Activated naive CD4-positive, alpha-beta T cell treated with anti-CD3 and anti-CD28 coated beads, Interleukin-2, amount 50 U/mL, for 72 hours (primary cell): ENCODE measurements at places on chromosomes 13 and 19. TPM values are rescaled to one million over a fixed set of nuclear protein-coding genes. Genes with fewer than 3 reads are reported as not detected.

Gene TNFSF13B
- total RNA-seq = 6.6 TPM

GRCh38 chr13:25489238-25489637, 117.5 kb downstream of the ATP8A2 start:
- no peak for DNase-seq

Gene TRIM13
- 12.2 TPM for total RNA-seq

DNA sequence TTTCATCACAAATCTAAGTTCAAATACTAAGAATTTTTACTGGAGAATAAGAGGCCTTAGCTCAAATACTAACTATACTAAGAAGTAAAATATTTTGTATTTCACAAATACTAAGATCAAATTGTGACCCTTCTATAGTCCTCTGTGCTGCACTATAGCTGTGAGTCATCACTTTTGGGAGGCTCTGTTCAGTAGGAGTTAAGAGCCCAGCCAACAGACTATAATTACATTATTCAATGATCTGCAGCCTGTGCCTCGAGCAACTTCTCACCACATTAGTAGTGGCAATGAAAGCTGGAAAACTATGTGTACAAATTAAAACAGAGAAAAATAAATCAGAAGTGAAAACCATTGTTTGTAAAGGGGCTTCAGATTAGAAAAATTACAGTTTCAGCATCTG, 147.3 kb upstream of the GPC6 start:
- DNase-seq = no peak

Gene KRTDAP
- not detected for total RNA-seq

Gene SERP2
- total RNA-seq = 2.2 TPM

Gene TEX101
- total RNA-seq = not detected

DNA sequence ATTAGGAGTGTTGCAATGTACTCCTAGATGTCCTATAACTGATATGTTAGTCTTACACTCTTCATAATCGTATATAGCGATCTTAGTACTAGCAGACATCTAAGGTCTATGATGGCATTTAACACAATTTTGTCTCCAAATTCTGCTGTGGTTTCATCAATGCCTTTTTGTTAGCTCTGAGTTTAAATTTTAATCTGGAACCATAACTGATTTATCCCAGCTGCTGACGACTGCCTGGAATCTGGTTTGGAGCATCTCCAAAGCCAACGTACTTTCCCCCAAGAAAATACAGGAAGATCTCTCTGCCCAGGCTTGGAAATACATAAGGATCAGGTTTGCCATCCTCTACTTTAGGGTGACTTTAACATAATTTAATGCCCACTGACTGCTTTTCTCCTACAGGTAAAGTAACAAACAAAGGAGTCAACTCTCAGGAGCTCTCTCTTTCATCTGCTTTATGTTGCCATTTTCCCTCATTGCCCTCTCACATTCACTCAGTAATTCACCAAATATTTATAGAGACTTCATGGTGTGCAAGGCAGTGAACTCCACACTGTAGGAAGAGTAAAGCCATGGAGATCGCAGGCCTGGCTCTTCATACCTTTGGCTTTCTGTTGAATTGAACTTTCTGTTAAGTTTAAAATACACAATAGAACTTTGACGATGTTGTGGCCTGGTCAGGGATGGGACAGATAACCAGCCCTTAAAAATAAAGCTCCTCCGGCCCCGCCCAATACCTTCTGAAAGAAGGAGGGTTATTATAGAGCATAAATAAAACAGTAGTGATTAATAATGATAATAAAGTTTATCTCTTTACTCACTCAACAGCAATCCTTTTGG, 23.3 kb upstream of the SPART start:
- no peak for DNase-seq

DNA sequence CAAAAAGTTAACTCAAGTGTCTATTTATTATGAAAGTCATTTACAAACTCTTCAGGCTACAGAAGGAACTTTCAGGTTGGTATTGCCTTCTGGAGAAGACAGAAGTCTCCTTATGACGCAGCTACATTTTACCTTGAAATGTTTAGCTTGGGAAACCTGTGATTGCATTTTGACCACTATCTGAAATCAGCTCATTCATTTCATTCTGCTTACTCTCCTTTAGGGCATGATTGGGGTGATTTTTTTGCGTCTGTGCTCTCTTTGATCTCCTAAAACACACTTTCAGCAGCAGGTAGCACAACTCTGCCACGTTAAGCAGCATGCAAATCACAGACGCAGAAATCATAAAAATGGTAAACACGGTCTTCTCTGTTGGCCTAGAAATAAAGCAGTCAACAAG, 9.6 kb downstream of the GJB6 start:
- DNase-seq = no peak

DNA sequence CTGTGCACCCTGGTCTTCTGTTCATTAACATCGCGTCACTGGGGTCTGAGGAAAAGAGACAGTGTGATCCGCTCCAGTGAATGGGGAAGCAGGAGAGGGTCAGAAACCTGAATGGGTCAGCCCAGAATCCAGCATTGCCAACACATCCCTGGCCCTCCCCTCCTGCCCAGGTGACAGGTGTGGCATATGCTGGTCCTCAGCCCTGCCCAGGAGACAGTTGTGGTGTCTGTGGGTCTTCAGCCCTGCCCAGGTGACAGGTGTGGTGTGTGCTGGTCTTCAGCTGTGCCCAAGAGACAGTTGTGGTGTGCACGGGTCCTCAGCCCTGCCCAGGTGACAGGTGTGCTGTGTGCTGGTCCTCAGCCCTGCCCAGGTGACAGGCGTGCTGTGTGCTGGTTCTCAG, 8.0 kb downstream of the TFDP1 start:
- DNase-seq = no peak

- no peak for DNase-seq
Observed at GRCh38 chr13:51707461-51707860, 96.5 kb downstream of the DHRS12 start.

Gene CNFN
- total RNA-seq = not detected

GRCh38 chr19:3346677-3347353, 19.6 kb upstream of the NFIC start:
- no peak for DNase-seq

GRCh38 chr13:110628477-110628793, 13.1 kb downstream of the NAXD start:
- no peak for DNase-seq

Gene ZNF709
- 1.6 TPM for total RNA-seq

GRCh38 chr13:101398191-101398590, 18.1 kb downstream of the NALCN start:
- no peak for DNase-seq

Gene MAN2B1
- 174 TPM for total RNA-seq

Gene ELF1
- 62.0 TPM for total RNA-seq

Gene TNNI3
- total RNA-seq = not detected

DNA sequence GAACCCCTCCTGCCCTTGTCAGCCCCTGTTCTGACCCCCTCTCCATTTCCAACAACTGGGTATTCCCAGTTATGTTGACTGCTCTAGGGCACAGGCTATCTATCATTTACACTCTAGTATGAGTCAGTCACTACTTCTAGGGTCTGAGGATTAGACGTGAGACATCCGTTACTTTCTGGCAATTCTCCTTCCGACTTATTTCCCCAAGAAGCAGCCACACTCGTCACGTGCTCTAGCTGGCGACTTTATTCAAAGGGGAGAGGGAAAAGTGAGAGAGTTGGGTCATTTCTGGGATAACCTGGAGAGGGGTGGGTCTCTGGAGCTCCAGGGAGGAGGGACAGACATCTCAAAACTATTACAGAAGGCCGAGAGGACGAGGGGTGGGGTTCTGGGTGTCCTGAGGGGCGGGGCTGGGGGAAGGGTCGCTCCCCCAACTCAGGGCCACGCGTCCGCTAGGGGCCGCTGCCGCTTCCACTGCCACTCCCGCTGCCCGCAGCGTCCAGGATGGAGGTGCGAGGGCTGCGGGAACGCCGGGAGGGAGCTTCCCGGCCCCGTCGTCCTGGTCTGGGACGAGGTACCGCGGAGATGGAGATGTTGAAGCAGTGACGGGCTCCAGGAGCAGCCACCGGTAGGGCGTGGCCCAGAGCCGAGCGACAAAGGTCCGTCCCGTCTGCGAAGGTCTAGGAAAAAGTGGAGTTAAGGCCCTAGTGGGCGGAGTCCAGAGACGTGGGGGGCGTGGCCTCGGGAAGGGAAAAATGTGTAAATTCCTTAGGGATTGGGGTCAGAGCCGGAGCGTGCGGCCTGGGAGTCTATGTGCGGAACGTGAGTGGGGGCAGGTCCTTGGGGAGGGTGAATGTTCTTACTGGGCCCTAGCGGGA, 8.9 kb downstream of the RTBDN start:
- no peak for DNase-seq

DNA sequence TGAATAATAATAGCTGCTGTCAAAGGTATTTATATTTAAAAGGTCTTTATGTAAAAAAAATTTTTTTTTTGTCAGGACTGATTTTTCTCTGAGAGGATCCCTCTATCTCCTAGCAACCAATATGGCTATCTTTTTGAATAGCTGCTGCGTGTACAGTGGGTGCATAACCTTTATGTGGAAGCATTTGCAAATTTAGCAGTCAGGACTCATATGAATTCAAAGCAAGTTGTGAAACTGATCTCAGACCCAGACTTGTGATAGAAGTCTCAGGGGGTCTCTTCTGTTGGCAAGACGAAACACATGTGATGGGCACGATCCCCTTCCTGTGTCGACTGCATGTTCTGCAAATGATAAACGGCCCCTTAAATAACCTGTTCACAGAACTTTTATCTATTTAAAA, 114.1 kb upstream of the ARGLU1 start:
- DNase-seq = no peak

- DNase-seq = no peak
Observed at GRCh38 chr13:78306519-78307206, 296.7 kb downstream of the POU4F1 start.

Gene EPN1
- 23.1 TPM for total RNA-seq

- DNase-seq = no peak
Observed at GRCh38 chr13:44837250-44837649, 152.0 kb downstream of the NUFIP1 start.

DNA sequence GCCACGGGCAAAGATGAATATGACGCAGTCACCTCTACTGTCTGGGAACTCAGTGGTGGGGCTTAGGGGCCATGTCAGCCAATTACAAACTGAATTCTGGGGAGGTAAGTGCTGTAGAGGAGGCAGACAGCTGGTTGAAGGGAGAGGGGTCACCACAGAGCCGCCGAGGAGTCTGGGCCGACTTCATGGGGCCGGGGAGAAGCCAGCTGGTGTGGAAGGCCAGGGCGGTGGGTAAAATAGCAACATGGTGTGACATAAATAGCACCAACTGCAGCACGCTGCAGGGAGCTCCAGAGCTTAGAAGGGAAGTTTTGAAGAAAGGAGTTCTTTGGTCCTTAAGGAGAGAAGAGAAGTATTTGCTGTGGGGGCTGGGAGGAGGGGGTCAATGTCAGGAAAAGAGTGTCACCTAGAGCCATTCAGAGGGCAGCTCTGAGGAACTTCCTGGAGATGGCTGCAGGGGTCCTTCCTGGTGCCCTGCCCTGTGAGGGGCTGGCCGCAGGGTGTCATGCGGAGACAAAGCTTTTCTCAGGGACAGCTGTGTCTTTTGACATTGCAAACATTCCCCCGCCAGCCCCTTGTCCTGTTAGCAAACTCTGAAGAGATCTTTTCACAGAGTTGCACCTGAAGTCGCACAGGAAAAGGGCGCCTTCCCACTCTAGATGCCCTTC, 6.4 kb downstream of the METTL21C start:
- DNase-seq = no peak

Gene SLC25A23
- 0.96 TPM for total RNA-seq

DNA sequence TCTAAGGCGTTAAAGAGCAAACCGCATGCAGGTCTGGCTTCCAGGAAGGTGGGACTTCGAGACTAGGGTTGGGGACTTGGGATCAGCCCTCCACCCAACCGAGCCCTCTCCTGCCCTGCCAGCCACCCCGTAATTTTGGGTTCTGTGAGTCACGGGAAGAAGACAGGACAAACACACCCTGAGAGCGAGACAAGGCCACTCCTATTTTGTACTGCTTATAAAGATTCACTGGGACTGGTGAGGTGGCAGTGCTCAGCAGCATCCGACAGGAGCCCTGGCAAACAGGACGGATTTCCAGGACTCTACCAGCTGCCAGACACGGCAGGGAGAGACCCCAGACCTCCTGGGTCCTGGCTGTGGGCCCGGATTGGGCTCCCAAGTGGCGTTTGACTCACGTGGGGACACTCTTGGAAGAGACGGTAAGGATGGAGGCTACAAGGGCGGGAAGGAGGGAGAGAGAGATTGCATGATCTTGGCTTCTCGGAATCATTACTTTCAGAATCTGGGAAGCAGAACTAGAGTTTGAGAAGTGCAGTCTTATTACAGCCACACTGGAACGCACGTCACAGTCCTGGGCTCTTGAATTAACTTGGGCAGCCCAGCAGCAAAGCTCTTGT, at the start of gene C5AR2:
C5AR2 (plus strand) TSS at position 245 of the 617 bp plus-strand sequence. CDS start 8,625 bp downstream, outside the sequence.
- no peak for DNase-seq

- no peak for DNase-seq
Observed at GRCh38 chr19:21587549-21587948, 82.1 kb downstream of the ZNF429 start.

DNA sequence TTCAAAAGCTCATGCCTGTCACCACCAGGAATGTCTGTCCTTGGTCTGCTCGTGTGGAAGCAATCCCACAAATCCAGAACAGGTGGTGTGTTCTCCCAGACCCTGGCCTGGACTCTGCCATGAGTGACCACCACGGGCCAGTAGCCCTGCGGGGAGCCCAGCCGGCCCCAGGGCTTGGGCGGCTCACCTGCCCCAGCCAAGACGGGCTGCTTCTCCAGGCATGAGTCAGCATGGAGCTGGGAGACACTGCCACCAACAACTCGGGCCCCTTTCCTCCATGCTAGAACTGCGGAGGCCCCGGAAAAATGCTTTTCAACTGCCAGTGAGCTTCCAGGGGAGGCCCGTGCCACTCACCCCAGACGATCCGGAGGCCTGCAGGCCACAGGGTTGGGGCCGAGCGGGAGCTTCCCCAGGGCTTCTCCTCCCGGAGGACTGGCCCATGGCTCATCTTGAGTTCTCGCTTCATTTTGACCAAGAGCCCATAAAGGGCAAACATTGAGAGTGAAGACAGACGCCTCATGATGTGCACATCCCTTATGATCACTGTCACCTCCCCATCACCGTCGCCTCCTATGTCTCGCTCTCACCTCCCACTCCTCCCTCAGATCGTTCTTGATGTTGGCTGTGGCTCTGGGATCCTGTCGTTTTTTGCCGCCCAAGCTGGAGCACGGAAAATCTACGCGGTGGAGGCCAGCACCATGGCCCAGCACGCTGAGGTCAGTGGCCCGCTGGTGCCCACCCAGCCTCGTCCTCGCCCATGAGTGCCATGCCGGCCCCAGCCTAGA, 16.7 kb downstream of the YIPF2 start:
- no peak for DNase-seq

GRCh38 chr13:36125841-36126240, 5.3 kb downstream of the DCLK1 start:
- DNase-seq = no peak

Gene NEK5
- 0.14 TPM for total RNA-seq

Gene CCDC70
- not detected for total RNA-seq

GRCh38 chr19:35363001-35363590, 4.8 kb downstream of the FFAR3 start:
- DNase-seq = no peak

Gene IGFLR1
- 245 TPM for total RNA-seq

- no peak for DNase-seq
Observed at GRCh38 chr13:96214824-96215445, 125.0 kb downstream of the HS6ST3 start.

- DNase-seq = no peak
Observed at GRCh38 chr19:800360-801029, 3.2 kb downstream of the PTBP1 start.
